Colonic mucosa (tissue), 4 donors: ENCODE measurements at places on chromosomes 6 and 20. TPM values are rescaled to one million over a fixed set of nuclear protein-coding genes. Genes with fewer than 3 reads are reported as not detected.

Gene DHX16
- 25.9 TPM for total RNA-seq

Gene C4B
- total RNA-seq, result 11.9 TPM

Gene TMEM244
- not detected for total RNA-seq

Gene COL19A1
- 0.22 TPM for total RNA-seq

Gene GLP1R
- total RNA-seq, result not detected

Gene GJA10
- not detected for total RNA-seq

Gene CCM2L
- 1.2 TPM for total RNA-seq

Gene OR12D3
- total RNA-seq, result not detected

Gene CCDC170
- 0.86 TPM for total RNA-seq

Gene ZBTB9
- 8.1 TPM for total RNA-seq

GRCh38 chr6:146027586-146028251 lies 1.1 kb upstream of the GRM1 start:
- no peaks in the 10 kb centered on the region for H3K4me1 ChIP-seq
- no peak overlapping the region for H3K27ac ChIP-seq
- peaks cover 9% of the 10 kb centered on the region for H3K27me3 ChIP-seq
- H3K36me3 ChIP-seq, result no peaks in the 10 kb centered on the region
- DNase-seq, result no peak

- no peaks in the 10 kb centered on the region for H3K36me3 ChIP-seq
- no peak for DNase-seq
- no peak overlapping the region for H3K27ac ChIP-seq
- H3K4me1 ChIP-seq, result no peaks in the 10 kb centered on the region
These were observed 15.1 kb upstream of the RPN2 start for GRCh38 chr20:37163832-37164554.

- H3K4me1 ChIP-seq, result no peaks in the 10 kb centered on the region
- H3K27me3 ChIP-seq, result no peaks in the 10 kb centered on the region
- H3K27ac ChIP-seq, result no peak overlapping the region
- no peaks in the 10 kb centered on the region for H3K36me3 ChIP-seq
- no peak overlapping the region for H3K4me3 ChIP-seq
These were observed 25.5 kb upstream of the WFDC2 start for GRCh38 chr20:45444050-45444449.

- H3K4me3 ChIP-seq, result no peak overlapping the region
- no peaks in the 10 kb centered on the region for H3K4me1 ChIP-seq
- DNase-seq, result no peak
- H3K27ac ChIP-seq, result no peak overlapping the region
- H3K27me3 ChIP-seq, result no peaks in the 10 kb centered on the region
These were observed 42.0 kb downstream of the IRAK1BP1 start for GRCh38 chr6:78909391-78909790.

DNA sequence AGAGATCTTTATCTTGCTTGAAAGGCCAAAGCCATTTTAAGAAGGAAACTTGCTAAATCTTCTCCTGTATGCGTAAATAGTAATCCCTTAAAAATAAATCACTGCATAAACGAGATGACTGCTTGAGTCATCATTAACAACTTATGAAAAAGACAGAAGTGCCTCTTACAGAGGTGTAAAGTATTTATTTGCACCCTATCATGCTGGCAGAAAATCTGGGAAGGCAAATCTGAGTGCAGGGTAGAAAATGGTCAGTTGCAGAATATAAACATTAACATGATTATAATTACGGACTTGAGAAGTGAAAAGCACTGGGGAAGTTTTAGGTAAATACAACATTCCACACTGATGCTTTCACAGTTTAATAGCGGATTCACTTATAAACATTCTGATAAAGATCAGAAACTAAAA lies 67.5 kb upstream of the FBXO30 start:
- H3K27ac ChIP-seq, result no peak overlapping the region
- H3K4me3 ChIP-seq, result no peak overlapping the region
- no peaks in the 10 kb centered on the region for H3K4me1 ChIP-seq
- H3K27me3 ChIP-seq, result no peaks in the 10 kb centered on the region

DNA sequence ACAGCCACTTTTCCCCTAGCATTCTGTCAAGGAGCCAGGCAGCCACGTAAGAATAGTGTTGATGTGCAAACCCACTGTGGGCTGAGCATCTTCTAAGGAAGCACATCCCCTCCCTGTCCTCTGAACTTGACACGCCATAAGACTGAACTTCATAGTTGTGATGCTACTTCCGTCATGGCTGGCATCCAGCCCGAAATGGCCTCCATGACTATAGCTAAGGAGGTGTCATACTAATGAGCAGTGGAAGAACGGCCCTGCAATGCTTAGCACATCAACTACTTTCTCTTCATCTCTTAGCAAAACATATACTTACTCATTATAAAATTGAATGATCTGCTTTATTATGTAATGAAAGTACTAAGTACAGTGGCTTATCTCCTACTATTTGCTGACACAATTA lies 110.2 kb downstream of the GJA10 start:
- H3K4me1 ChIP-seq, result no peaks in the 10 kb centered on the region
- no peaks in the 10 kb centered on the region for H3K36me3 ChIP-seq

- no peaks in the 10 kb centered on the region for H3K4me1 ChIP-seq
- H3K4me3 ChIP-seq, result no peak overlapping the region
- DNase-seq, result no peak
- H3K27me3 ChIP-seq, result no peaks in the 10 kb centered on the region
These were observed 86.6 kb upstream of the TPD52L1 start for GRCh38 chr6:125066964-125067363.

DNA sequence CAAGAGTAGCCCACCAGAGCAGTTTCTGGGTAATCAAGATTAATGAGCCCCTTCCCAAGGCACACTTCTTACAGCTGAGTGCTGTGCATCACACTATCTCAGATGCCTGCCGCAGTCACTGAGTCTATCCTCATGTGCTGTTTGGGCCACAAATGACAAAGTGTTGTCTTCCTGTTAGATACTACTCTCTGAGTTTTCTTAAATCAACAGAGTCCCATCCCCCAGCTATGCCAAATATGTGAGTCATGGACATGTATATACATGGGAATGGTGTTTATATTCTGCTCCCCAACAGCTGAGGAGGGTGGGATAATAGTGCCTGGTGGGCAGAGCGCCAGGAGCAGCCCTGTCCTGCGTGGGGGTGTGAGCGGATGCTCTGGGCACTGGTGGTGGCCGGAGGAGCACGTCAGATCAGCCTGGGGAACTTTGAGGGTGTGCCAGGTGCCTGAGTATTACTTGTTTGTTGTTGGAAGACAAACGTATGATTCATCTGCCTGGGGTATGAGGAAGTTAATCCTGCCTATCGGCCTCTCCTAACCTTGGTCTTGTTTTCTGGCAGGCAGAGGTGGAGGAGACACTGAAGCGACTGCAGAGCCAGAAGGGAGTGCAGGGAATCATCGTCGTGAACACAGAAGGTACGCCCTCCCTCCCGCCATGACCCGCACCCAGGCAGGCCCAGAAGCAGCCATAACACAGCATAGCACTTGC lies 9.6 kb downstream of the DYNLRB1 start:
- H3K4me1 ChIP-seq, result peaks cover 10% of the 10 kb centered on the region
- DNase-seq, result peak; percentile 87
- no peaks in the 10 kb centered on the region for H3K27me3 ChIP-seq
- H3K36me3 ChIP-seq, result peaks cover 14% of the 10 kb centered on the region
- H3K4me3 ChIP-seq, result no peak overlapping the region

GRCh38 chr6:74357321-74357720 lies 661.3 kb downstream of the CD109 start:
- H3K4me1 ChIP-seq, result no peaks in the 10 kb centered on the region
- DNase-seq, result no peak
- no peak overlapping the region for H3K27ac ChIP-seq
- no peaks in the 10 kb centered on the region for H3K27me3 ChIP-seq
- no peak overlapping the region for H3K4me3 ChIP-seq

DNA sequence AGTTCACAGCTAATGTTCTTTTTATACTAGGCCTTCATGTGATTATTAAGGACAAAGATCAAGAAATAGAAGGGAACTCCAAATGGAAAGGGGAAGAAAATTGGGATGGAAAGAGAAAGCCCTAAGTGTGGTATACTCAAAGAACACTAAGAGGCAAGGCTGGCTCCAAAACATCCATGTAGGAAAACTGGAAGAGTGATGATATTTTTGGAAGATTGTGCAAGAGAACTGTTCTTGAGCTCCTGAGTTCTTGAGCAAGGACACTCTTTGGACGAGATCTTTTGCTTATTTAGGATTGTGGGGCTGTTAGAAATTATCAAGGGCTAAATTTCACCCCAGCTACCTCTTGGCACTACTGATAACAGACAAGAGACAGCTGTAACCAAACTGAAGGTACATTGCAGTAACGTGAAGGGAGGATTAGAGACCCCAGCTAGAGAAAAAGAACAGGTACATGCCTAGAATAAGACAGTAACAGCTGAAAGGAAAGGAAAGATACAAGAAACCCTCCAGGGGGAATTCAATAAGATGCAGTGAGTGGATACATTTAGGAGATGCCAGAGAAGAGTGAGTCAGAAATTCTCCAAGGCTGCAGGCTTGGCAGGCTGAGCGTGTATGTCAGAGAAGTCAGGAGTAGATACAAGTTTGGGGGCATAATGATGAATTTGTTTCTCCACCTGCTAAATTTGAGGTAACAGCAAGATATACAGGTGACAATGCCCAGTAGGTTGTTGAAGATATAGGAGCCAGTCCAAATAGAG lies 69.7 kb downstream of the CBLN4 start:
- no peak overlapping the region for H3K27ac ChIP-seq
- H3K4me3 ChIP-seq, result no peak overlapping the region
- DNase-seq, result no peak

DNA sequence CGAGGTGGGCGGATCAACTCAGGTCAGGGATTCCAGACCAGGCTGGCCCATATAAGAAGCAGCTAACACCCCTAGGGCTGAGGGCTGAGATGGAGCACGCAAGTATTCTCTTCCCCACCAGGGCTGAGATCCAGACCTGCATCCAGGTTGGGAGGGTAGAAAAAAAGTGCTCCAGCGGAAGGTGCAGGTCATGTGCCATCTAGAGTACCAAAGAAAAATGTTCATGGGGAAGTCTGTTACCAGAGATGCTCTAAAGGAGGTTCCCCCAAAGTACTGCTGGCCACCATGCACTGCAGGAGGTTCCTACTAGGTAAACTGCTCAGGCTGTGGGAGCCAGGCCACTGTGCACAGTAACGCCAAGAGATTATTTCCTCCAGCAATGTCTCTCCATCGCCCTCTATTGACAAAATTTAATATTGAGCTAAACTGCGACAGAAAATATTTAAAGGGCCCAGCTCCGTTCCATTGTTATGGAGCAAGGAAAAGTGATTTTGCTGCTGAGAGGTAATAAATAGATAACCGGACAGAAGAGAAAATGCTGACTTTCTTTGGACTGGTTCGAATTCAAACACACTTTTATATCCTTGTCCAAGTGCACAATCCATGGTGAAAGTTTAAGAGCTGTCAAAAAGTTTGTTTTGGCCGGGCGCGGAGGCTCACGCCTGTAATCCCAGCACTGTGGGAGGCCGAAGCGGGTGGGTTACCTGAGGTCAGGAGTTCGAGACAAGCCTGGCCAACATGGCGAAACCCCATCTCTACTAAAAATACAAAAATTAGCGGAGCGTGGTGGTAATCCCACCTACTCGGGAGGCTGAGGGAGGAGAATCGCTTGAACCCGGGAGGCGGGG lies 159.9 kb downstream of the OR2B2 start:
- DNase-seq, result peak; percentile 63
- peak overlapping the region; percentile 71 for H3K4me3 ChIP-seq
- H3K4me1 ChIP-seq, result no peaks in the 10 kb centered on the region
- peak overlapping the region; percentile 89 for H3K27ac ChIP-seq

DNA sequence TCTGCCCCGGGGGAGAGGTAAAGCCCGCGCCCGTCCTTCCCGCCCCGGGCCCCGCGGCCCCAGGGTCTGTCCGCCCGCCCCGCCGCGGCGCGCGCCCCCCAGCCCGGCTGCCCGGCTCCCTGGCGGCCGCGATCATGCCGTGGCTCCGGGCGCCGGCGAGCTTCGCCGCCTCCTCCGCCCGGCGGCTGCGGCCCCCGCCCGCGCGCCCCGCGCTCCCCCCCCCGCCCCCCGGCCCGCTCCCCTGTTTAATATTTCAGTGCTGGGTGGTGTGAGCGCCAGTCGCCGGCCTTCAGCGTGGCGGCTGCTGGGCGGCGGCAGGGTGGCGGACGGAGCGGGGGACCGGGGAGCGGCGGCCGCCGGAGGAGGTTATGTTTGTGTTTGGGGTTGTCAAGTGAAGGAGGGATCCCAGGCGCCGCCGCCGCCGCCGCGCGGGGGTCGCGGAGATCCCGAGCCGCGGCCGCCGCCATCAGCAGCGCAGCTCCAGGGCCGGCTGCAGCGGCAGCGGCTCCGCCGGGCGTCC lies at the start of gene HIVEP1:
TSS of gene HIVEP1 (plus strand) at position 275 of the 520 bp plus-strand sequence. CDS start 3,317 bp downstream, outside the sequence.
- peak within 1 kb of the TSS; percentile 96 for H3K27ac ChIP-seq
- H3K4me3 ChIP-seq, result peak within 1 kb of the TSS; percentile 55
- no peaks in the 10 kb centered on the region for H3K27me3 ChIP-seq
- no peaks in the 10 kb centered on the region for H3K36me3 ChIP-seq
- H3K4me1 ChIP-seq, result no peaks in the 10 kb centered on the region

- H3K27ac ChIP-seq, result no peak overlapping the region
- no peaks in the 10 kb centered on the region for H3K27me3 ChIP-seq
- peaks cover 3% of the 10 kb centered on the region for H3K36me3 ChIP-seq
- DNase-seq, result no peak
These were observed 2.4 kb downstream of the CUL9 start for GRCh38 chr6:43184268-43184985.

- DNase-seq, result no peak
- no peaks in the 10 kb centered on the region for H3K27me3 ChIP-seq
- H3K4me3 ChIP-seq, result no peak overlapping the region
- no peaks in the 10 kb centered on the region for H3K36me3 ChIP-seq
- no peaks in the 10 kb centered on the region for H3K4me1 ChIP-seq
- H3K27ac ChIP-seq, result no peak overlapping the region
These were observed 196.4 kb upstream of the GMDS start for GRCh38 chr6:2441601-2442475.

GRCh38 chr6:47437592-47437991 lies 40.0 kb upstream of the CD2AP start:
- no peak for DNase-seq
- H3K36me3 ChIP-seq, result no peaks in the 10 kb centered on the region
- no peak overlapping the region for H3K4me3 ChIP-seq
- no peak overlapping the region for H3K27ac ChIP-seq
- H3K27me3 ChIP-seq, result no peaks in the 10 kb centered on the region

- no peak overlapping the region for H3K27ac ChIP-seq
These were observed 254.8 kb upstream of the STXBP5 start for GRCh38 chr6:146949425-146949824.

DNA sequence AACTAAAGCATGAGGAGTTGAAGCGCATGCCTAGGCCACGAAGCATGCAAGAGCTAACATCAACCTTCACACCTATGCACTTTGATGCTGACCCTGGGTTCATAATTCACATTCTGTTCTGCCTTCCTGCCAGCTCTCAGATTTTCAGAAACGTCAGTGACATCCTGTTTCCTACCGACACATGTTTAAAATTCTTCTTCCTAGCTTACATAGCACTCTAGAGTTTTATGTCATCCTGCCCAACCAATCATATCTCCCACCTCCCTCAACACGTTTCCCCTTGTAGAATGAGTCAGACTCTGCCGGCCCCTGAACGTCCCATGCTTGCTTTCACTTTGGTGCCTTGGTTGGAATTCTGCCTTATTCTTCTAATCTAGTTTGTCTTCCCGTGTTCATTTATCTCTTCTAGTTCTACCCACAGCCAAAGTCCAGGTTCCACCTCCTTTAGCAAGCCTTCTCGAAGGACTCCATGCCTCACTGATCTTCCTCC lies 97.2 kb upstream of the MAP7 start:
- no peaks in the 10 kb centered on the region for H3K4me1 ChIP-seq
- H3K4me3 ChIP-seq, result no peak overlapping the region
- no peaks in the 10 kb centered on the region for H3K27me3 ChIP-seq

- no peaks in the 10 kb centered on the region for H3K4me1 ChIP-seq
- DNase-seq, result no peak
- H3K27me3 ChIP-seq, result no peaks in the 10 kb centered on the region
- H3K36me3 ChIP-seq, result no peaks in the 10 kb centered on the region
- H3K4me3 ChIP-seq, result no peak overlapping the region
- no peak overlapping the region for H3K27ac ChIP-seq
These were observed 32.7 kb upstream of the CCND3 start for GRCh38 chr6:41974281-41974825.
